Progenitor cell of endocrine pancreas (in vitro differentiated cells): ENCODE measurements at places on chromosomes 7 and 10.

DNA sequence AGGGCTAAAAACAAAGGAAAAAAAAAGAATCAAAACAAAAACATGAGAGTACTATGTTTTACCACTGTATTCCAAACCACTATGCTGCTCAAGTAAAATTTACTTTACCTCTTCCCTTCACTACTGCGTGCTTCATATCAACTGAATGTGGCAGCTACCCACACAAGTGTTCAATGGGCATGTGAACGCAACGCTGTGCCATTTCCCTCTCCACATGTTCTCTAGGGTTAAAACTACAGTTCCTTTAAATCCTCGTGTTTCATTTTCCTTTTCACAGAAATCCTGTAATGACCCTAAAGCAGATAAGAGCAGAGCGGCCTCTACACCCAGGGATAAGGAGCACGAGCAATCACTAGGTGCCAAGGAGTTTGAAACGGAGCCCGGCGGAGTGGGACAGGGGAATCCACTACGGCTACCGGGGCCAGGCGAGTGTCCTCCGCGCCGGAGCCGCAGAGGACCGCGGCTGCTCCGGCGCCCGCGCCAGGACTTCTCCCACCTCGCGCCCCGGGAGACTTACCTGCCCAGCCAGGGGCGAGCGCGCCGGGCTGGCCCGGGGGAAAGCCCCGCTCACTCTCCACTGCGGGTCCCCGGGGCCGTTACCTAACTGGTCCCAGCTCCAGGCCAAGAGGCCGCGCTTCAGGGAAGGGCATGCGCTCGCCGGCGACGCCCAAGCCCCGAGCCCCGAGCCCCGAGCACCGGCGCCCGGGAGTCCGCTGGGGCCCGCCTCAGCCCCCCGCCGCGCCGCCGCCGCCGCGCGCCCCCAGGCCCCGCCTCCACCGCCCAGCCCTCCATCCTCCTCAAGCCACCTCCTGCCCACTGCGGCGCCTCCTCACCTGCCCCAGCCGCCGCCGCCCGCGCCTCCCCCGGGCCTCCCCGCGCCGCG lies 711 bp downstream of the NAMPT start:
- peak; percentile 58 for DNase-seq

GRCh38 chr10:909831-910230 lies 21.7 kb downstream of the LARP4B start:
- no peak for DNase-seq

DNA sequence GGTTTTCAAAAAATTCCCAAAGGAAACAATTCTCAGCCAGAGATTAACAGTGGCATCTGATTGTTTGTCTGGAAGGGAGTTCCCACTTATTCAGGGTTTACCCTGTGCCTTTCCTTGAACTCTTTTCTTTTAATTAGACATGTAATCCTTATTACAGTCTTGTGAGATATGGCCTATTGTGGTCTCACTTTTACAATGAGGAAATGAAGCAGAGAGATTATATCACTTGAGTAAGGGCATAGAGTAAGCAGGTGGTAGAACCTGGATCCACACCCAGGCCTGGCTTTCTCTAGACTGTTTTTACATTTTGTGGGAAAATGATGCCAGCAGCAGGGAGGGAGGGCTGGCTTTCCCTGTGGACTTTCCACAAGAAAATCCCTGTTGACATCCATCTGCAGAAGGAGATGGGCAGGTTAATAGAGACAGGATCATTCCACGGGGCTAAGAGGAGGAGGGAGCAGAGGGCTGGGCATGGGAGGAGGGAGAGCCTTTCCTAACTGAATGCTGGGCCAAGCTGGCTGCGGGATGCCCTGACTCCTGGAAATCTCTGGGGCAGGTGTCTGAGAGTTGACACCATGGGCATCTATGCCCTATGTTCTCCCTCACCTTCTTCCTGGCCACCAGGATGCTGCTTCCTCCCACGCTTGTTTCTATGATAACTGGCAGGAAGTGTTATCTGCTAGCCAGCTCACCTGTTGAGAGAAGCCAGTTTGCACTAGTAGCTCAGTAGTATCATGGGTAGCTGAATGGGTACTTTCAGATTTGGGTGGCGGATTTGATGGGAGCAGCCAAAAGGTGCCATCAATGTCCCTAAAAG lies 28.7 kb upstream of the ARHGAP22 start:
- DNase-seq: no peak

GRCh38 chr7:129144834-129145668 lies 544 bp downstream of the TSPAN33 start:
- no peak for DNase-seq

- no peak for DNase-seq
Observed at GRCh38 chr10:44703241-44704155, 207.6 kb upstream of the TMEM72 start.
